ENCODE measurements at places on chromosomes 6 and 20.

GRCh38 chr6:118889163-118889562 lies 4.8 kb upstream of the ASF1A start:
- no peak for DNase-seq

- no peak for DNase-seq
These were observed 75.2 kb downstream of the GJA1 start for GRCh38 chr6:121510568-121511177.

GRCh38 chr6:105492706-105493673 lies 90.1 kb upstream of the PREP start:
- DNase-seq: no peak

- DNase-seq: no peak
These were observed 38.3 kb upstream of the ATXN1 start for GRCh38 chr6:16799279-16800193.

GRCh38 chr6:73109659-73110058 lies 115.6 kb downstream of the KHDC1L start:
- DNase-seq: no peak

- DNase-seq: no peak
These were observed 43.1 kb upstream of the BEND6 start for GRCh38 chr6:56911847-56912246.
